ENCODE measurements at places on chromosomes 6 and 20. TPM values are rescaled to one million over a fixed set of nuclear protein-coding genes. Genes with fewer than 3 reads are reported as not detected.
A peak's percentile ranks its signal among the peaks of the same experiment; 100 is the strongest.

Gene SH3BGRL2
- 157 TPM for total RNA-seq

Gene ELOVL2
- total RNA-seq: 0.14 TPM

Gene ADTRP
- 124 TPM for total RNA-seq

Gene USP49
- total RNA-seq: 2.1 TPM

Gene SMOC2
- 18.9 TPM for total RNA-seq

Gene RSPO3
- total RNA-seq: 6.2 TPM

Gene C6orf163
- 2.7 TPM for total RNA-seq

DNA sequence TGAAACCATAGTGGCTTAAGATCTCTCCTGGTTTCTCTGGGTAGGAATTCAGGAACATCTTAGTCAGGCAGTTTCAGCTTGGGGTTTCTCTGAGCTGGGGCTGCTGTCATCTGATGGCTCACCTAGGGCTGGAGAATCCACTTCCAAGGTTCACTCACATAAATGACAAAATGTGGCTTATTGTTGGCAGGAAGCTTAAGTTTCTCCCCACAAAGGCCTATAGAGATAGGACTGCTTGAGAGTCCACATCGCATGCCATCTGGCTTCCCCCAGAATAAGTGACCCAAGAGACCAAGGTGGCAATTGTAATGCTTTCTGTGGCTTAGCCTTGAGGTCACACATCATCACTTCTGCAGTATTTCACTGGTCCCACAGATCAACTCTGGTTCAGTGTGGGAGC, 131.4 kb downstream of the EDN1 start:
- DNase-seq: no peak

DNA sequence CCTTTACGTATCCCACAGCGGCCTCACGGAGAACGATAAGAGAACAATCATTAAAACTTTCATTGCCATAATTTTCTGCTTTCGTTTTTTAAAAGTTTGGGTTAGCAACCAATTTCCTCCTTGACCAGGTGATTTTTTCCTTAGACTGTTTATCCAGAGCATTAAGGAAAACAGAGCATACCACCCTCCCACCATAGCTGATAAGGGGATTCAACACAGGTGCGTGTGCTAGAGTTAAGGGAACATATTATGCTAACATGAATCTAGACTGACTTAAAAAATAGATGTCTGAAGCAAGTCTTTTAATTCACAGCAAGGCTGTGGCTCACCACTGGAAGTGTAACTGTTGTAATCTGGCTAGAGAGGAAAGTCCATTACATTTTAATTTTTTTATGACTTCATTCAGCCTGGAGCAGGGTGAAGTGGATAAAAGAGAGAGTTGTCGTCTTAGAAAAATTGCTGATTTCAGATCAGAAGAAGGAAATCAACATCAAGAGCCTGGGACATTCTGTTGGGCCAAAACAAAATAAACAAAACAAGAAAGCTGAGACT, 5.5 kb upstream of the SLC22A2 start:
- no peak for DNase-seq

- no peak for DNase-seq
Measured at GRCh38 chr20:9457136-9457535, 57.3 kb upstream of the LAMP5 start.

DNA sequence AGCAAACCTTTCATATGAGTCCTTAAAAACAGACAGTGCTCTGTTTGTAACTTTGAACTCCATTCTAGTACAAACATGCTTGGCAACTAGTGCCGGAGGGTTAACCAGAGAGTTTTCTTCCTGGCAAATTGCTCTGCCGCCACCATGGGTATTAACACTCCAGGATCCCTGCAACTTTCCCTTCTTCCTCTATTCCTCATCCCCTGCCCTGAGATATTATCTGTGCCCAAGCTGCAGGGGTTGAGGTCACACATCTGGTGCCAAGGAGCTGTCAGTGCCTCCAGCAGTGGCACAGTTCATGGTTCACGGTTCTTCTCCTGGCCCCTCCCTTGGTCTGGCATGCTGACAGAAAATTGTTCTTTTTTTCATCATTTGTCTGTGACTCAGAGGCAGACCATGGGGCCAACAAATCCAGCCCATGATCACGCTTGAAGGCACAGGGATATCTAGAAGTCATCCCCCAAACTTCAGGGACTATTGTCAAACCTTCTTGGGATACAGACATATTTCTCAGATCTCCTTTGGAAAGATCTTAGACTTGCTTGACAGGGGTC, 77.5 kb downstream of the ATXN1 start:
- DNase-seq: peak; percentile 33

GRCh38 chr6:1371933-1372332, 17.4 kb upstream of the FOXF2 start:
- no peak for DNase-seq

DNA sequence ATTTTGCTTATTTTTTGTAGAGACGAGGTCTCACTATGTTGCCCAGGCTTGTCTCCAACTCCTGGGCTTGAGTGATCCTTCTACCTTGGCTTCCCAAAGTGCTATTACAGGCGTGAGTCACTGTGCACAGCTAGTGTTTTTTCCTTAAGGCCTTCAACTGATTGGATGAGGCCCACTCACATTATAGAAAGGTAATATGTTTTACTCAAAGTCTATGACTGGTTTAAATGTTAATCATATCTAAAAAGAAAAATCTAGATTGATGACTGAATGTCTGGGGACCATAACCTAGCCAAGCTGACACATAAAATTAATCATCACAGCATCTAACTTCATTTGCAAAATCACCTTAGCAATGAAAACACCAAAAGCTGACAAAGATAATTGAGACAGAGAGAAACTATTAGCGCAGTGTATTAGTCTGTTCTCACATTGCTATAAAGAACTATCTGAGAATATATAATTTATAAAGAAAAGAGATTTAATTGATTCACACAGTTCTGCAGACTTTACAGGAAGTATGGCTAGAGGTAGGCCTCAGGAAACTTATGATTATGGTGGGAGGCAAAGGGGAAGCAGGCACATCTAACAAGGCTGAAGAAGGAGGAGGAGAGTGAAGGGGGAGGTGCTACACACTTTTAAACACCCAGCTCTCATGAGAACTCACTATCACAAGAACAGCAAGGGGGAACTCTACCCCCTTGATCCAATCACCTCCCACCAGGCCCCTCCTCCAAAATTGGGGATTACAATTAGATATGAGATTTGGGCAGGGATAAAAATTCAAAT, 66.8 kb upstream of the ARHGAP18 start:
- DNase-seq: no peak

DNA sequence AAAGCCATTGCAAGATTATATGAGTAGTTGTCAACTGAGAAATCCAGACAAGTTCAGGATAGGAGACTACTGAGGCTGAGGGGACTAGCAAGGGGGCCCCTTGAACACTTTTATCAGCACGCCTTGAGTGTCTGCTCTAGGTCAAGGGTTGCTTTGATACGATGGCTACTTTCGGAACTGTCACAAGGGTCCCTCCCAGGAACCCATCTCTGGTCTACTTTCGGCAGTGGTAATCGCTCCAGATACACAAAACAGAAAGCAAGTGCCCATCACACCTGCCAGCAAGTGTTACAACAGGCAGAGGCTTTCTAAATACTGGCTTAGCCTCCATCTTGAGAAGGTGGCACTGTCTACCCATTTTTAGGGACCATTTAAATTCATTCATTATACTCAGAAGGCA, 61.1 kb downstream of the GJA10 start:
- no peak for DNase-seq

DNA sequence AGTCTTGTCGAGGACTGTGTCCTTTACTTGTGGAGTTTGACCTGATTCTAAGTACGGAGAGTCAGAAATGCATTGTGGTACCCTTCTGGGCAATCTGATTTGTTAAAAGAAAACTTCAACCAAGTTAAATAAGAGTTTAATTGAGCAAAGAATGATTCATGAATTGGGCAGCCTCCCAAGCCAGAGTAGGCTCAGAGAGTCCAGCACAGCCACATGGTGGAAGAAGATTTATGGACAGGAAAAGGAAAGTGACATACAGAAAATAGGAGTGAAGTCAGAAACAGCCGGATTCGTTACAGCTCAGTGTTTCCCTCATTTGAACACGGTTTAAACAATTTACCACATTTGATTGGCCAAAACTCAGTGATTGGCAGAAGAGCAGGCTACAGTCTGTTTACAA, 329.2 kb downstream of the DHX35 start:
- DNase-seq: no peak

GRCh38 chr6:34341481-34341971, 50.9 kb downstream of the NUDT3 start:
- DNase-seq: peak; percentile 34

DNA sequence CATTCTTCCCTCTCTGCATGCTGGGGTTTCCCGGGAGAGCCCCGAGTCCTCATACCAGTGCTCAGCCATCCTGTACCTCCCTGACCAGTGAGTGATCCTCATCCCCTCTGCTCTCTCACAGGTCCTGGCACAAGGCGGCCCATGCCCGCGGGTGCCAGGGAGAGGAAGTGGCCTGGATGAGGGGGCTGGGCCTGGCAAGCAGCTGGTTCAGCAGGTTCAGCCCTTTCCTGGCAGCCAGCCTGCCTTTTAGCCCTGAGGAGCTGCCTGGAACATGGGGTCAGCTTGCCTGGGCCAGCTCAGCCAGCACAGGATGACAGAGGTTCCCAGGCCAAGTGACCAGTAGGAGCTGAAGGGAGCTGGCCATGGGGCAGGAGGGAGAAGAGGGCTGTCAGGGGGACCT, 10.9 kb downstream of the MOCS1 start:
- peak; percentile 52 for DNase-seq

GRCh38 chr6:142819603-142820337, 125.2 kb downstream of the HIVEP2 start:
- no peak for DNase-seq

DNA sequence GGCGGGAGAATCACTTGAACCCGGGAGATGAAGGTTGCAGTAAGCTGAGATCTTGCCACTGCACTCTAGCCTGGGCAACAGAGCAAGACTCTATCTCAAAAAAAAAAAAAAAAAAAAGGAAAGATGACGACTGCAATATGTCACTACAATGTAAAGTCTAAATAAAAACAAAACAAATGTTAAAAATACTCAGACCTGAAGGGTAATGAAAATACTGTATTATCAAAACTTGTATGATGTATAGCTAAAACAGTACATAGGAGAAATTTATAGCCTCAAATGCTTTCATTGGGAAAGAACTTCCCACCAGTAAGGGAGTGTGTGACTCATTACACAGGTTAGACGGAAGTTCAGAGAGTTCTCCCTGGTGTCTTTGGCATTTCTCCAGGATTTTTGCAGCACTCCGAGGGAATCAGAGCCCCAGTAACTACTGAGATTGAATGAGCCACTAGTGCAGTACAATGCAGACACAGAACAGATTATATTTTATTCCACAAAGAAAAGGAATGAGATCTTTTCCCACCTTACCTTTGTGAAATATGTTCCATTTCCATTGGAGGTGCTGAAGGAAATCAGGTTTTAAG, 12.5 kb upstream of the RALGAPB start:
- no peak for DNase-seq

- DNase-seq: no peak
Measured at GRCh38 chr20:654417-654750, 1.4 kb upstream of the SRXN1 start.
